ENCODE measurements at places on chromosomes 5 and 9. TPM values are rescaled to one million over a fixed set of nuclear protein-coding genes. Genes with fewer than 3 reads are reported as not detected.

DNA sequence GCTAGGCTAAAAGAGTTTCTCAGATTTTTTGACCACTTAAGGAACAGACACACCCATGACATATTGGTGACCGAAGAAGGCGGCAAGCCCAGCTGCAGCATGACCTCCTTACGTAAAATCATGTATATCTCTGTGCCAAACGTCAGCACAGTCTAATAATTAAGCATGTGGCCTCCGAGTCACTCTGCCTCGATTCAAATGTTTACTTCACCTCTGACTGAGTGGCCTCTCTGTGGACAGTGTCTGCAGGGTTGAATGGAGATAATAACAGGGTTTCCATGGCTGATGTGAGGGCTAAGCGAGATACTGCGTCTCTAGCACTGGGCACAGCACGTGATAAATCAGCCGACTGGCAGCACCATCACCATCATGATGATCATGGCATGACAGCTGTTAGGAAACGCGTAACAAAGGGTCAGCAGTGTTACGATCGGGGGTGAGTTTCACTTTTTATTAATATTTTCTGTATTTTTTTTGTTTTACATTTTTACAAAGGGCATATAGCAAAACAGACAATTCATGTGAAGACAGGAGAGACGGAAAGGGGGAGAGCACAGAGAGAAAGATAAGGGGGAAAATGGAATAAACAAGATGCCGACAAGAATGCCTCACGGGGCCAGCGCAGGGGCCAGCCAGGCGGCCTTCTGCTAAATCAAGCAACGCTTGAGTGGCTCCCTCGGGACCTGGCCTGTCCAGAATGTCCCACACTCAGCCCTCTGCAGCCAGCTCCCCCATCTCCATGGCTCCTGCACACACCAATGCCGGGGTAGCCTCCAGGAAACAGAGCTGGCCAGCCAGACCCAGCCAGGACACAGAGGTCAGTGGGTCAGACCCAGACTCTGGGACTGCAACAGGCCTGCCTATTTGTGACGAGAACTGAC is 60.3 kb downstream of the ADAMTS2 start:
- no peak for DNase-seq
- H3K4me3 ChIP-seq = no peak overlapping the region
- no peak overlapping the region for H3K27ac ChIP-seq
- no peaks in the 10 kb centered on the region for H3K36me3 ChIP-seq
- H3K27me3 ChIP-seq = no peaks in the 10 kb centered on the region

GRCh38 chr5:84535281-84535680 is 150.6 kb upstream of the EDIL3 start:
- H3K4me3 ChIP-seq = no peak overlapping the region
- H3K36me3 ChIP-seq = no peaks in the 10 kb centered on the region
- H3K27me3 ChIP-seq = no peaks in the 10 kb centered on the region
- H3K27ac ChIP-seq = no peak overlapping the region
- DNase-seq = no peak
- H3K4me1 ChIP-seq = no peaks in the 10 kb centered on the region

DNA sequence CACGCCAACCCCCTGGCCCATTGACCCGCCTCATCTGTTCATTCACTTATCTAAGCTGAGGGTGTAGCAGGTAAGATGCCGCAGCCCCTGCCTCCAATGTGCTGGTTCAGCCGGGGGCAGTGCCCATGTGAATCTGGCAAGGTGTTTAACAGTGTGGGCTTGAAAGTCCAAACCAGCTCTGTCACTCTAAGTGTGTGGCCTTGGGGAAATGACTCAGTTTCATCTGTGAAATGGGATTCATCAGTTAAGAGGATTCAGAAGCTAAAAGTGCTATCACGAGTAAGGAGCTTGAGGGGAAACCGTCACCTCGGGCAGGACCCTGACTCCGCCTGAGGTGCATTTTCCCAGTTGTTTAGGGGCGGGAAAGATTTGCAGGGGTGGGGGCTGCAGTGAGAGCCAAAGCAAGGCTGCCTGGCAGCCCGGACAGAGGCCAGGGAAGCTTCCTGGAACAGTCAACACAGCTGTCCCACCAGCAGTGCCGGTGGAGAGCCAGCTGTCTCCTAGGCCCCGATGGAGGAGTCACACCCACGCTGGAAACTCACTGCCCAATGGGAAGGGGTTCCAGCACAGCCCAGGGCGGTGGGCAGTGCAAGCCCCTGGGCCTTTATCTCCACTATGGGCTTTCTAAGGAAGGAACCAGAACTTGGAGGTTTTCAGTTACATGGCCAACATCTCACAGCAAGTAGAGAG is 9.7 kb upstream of the URM1 start:
- DNase-seq = no peak
- H3K36me3 ChIP-seq = no peaks in the 10 kb centered on the region
- H3K27me3 ChIP-seq = no peaks in the 10 kb centered on the region
- peaks cover 17% of the 10 kb centered on the region for H3K4me1 ChIP-seq
- H3K4me3 ChIP-seq = no peak overlapping the region
- peak overlapping the region; percentile 13 for H3K27ac ChIP-seq

GRCh38 chr5:52743529-52743928 is 44.2 kb upstream of the ITGA1 start:
- H3K4me3 ChIP-seq = no peak overlapping the region
- H3K27ac ChIP-seq = peak overlapping the region; percentile 70
- H3K4me1 ChIP-seq = peaks cover 29% of the 10 kb centered on the region
- no peaks in the 10 kb centered on the region for H3K27me3 ChIP-seq

DNA sequence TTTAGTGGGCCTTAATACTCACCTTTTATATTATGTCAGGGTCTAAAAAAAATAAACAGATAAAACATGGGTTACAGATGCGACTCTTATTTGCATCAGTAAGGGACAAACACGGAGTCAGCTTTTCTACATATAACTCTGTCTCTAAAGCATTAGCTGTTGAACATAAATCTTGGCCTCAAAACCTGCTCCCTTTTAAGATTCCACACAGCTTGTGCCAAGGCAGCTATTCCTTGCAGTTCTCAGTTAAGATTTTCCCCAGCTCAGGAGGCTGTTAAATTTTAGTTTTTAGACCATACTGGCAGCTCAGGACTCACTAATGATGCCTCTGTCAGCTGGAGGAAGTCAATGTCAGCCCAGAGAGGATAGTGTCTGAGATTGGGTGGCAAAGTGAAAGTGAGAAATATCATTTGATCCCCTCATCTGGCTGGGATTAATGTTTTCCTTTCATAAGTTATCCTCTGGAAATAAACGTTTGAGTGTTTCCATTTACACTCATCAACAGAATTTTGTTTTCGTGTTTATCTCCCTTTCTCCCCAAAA is 287.5 kb downstream of the ELAVL2 start:
- H3K36me3 ChIP-seq = no peaks in the 10 kb centered on the region
- no peak overlapping the region for H3K4me3 ChIP-seq
- H3K27ac ChIP-seq = no peak overlapping the region
- no peak for DNase-seq
- no peaks in the 10 kb centered on the region for H3K4me1 ChIP-seq

DNA sequence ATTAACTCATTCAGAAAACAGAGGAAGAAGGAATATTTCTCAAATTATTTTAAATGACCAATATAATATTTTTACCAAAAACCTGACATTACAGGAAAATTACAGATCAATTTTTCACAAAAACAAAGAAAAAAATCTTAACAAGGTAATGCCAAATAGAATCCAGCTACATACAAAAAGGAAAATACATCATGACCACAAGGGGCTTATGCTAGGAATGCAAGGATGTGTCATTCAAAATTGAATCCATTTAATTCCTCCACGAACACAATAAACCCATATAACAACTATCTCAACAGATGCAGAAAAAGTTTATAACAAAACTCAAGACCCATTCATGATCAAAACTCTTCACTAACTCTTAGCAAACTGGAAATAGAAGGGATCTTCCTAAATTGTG is 239.8 kb downstream of the EPB41L4A start:
- H3K27ac ChIP-seq = no peak overlapping the region
- no peaks in the 10 kb centered on the region for H3K27me3 ChIP-seq
- H3K4me1 ChIP-seq = no peaks in the 10 kb centered on the region
- no peak overlapping the region for H3K4me3 ChIP-seq

LHFPL2 gene
- 9.3 TPM for polyA plus RNA-seq

- no peaks in the 10 kb centered on the region for H3K27me3 ChIP-seq
- H3K4me3 ChIP-seq = no peak overlapping the region
- no peak for DNase-seq
Measured at GRCh38 chr5:99879791-99880511, 655.2 kb upstream of the FAM174A start.

WWC1 gene
- 0.03 TPM for polyA plus RNA-seq

CENPK gene
- 8.0 TPM for polyA plus RNA-seq

DNA sequence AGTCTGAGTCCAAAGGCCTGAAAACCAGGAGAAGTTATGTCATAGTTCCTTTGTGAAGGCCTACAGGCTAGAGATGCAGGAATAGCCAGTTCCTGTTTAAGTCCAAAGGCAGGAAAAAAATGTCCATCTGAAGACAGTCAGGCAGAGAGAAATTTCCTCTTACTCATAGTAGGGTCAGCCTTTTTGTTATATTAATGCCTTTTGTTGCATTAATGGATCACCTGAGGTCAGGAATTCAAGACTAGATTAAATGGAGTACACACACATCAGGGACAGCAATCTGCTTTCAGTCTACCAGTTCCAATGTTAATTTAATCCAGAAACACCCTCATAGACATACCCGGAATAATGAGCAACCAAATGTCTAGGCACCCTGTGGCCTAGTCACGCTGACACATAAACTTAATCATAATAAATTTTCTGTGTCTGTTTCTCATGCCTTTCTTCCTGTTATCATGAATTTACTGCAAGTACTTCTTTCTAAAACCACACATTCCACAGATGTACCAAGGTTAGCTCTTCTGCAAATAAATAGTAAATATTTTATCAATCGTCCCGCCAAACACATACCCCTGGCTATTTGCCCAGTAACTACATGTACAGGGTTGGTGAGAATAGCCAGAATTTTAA is 703.9 kb downstream of the EFNA5 start:
- peak; percentile 26 for DNase-seq
- H3K4me3 ChIP-seq = no peak overlapping the region

POLE3 gene
- 68.6 TPM for polyA plus RNA-seq

CDC26 gene
- polyA plus RNA-seq = 17.6 TPM

- H3K4me1 ChIP-seq = peaks cover 15% of the 10 kb centered on the region
- peak; percentile 93 for DNase-seq
- peaks cover 8% of the 10 kb centered on the region for H3K27me3 ChIP-seq
- peak within 1 kb of the TSS; percentile 76 for H3K27ac ChIP-seq
- H3K4me3 ChIP-seq = peak within 1 kb of the TSS; percentile 95
- H3K36me3 ChIP-seq = peaks cover 13% of the 10 kb centered on the region
Measured at GRCh38 chr9:37592108-37592951, at the start of gene TOMM5. TSS of gene TOMM5 (minus strand) at chr9:37592597. CDS start at chr9:37592532, 65 bp downstream.

GARNL3 gene
- 1.4 TPM for polyA plus RNA-seq

ITK gene
- polyA plus RNA-seq = not detected

All from endothelial cell of umbilical vein (primary cell).